ENCODE measurements at places on chromosomes 16 and 17. TPM values are rescaled to one million over a fixed set of nuclear protein-coding genes. Genes with fewer than 3 reads are reported as not detected.

GRCh38 chr16:54568906-54569807 lies 282.6 kb upstream of the IRX3 start:
- no peaks in the 10 kb centered on the region for H3K4me1 ChIP-seq
- no peak overlapping the region for H3K4me3 ChIP-seq
- H3K27me3 ChIP-seq = no peaks in the 10 kb centered on the region
- H3K27ac ChIP-seq = no peak overlapping the region
- no peaks in the 10 kb centered on the region for H3K36me3 ChIP-seq

- peak; percentile 88 for DNase-seq
- H3K27me3 ChIP-seq = no peaks in the 10 kb centered on the region
- H3K4me3 ChIP-seq = no peak overlapping the region
- peak overlapping the region; percentile 19 for H3K27ac ChIP-seq
- no peaks in the 10 kb centered on the region for H3K36me3 ChIP-seq
Observed at GRCh38 chr16:58494981-58495520, 4.9 kb upstream of the NDRG4 start.

DNA sequence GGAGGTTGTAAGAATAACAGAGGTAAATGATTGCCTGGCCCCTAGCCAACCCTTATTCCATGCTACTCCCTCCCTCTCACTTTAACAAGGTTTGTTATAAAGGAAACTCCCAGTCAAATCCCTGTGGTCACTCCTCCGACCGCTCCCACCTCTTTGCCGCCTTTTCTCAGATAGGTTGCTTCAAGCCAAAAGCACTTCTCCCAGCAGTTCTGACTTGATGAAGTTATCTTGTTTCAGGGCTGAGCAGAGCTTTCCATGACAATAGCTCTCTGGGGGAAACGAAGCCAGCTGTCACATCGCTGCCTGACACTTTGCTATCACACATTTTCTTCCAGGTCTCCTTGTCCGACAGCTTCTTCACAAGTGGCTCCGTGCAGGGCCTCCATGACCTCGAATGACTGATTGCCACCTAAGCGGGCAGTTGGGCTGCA lies 278.6 kb downstream of the HAPSTR1 start:
- no peaks in the 10 kb centered on the region for H3K27me3 ChIP-seq
- H3K36me3 ChIP-seq = no peaks in the 10 kb centered on the region
- no peak for DNase-seq
- no peak overlapping the region for H3K27ac ChIP-seq
- no peak overlapping the region for H3K4me3 ChIP-seq

DNA sequence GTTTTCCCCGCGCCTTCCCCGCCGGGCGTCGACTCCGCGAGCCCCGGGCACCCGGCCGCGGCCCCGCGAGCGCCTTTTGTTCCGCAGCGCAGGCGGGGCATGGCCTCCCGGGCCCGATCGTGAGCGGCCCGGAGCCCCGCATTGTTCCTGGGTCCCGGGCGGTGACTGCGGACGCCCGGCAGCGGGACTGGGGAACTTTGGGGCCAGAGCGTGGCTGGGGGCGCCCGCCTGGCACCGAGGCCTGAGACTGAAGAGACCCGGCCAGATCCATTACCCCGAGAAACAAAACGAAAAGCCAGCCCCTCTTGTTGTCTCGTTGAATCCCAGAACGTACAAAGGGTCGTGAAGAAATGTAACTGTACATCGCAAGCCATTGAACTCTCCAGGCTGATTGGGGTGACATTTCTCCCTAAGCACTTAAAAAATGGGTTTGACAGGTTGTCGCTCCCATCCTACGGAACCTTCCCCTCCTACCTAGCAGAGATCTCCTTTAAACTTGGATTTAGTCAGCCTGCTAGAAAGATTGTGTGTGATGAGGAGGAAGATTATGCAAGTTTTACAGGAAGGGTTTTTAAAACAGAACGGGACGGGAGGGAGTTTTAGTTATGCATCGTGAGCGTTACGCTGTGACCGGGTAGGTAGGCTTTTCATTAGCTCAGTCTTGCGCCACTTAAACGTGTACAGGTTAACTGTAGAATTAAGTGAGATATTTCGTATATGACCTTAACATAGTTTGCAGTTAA lies 825 bp downstream of the METTL9 start:
- no peaks in the 10 kb centered on the region for H3K36me3 ChIP-seq
- no peaks in the 10 kb centered on the region for H3K27me3 ChIP-seq
- DNase-seq = peak; percentile 59
- H3K27ac ChIP-seq = peak overlapping the region; percentile 61
- peak overlapping the region; percentile 60 for H3K4me3 ChIP-seq

DNA sequence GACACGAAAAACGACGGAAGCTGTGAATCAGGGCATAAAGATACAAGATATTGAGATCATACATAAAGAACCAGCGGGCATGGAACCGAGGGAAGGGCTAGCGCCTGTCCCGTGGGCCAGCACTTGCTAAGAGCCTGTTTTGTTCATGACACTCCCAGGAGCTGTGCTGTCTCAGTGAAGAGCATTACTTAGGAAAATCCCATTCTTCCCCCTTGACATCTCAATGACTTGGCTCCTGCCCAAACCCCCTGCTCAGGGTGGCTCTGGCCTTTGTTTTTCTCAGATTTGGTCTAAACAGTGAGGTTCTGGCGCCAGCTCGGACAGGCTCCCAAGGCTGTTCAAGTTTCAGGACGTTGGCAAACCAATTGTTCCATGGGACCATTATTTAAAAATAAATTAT lies 79.1 kb upstream of the SEC14L1 start:
- DNase-seq = no peak
- H3K36me3 ChIP-seq = no peaks in the 10 kb centered on the region
- H3K4me3 ChIP-seq = no peak overlapping the region
- H3K4me1 ChIP-seq = no peaks in the 10 kb centered on the region
- H3K27ac ChIP-seq = no peak overlapping the region

- H3K4me1 ChIP-seq = no peaks in the 10 kb centered on the region
- no peak overlapping the region for H3K27ac ChIP-seq
- H3K27me3 ChIP-seq = no peaks in the 10 kb centered on the region
- H3K36me3 ChIP-seq = no peaks in the 10 kb centered on the region
- no peak for DNase-seq
Observed at GRCh38 chr16:57072616-57073275, 19.6 kb upstream of the CPNE2 start.

- no peak for DNase-seq
- peak overlapping the region; percentile 65 for H3K27ac ChIP-seq
- H3K36me3 ChIP-seq = no peaks in the 10 kb centered on the region
- H3K27me3 ChIP-seq = no peaks in the 10 kb centered on the region
Observed at GRCh38 chr17:27354051-27354490, 60.2 kb downstream of the WSB1 start.

GRCh38 chr16:49356728-49357488 lies 16.7 kb upstream of the C16orf78 start:
- no peaks in the 10 kb centered on the region for H3K36me3 ChIP-seq
- no peaks in the 10 kb centered on the region for H3K27me3 ChIP-seq
- no peak overlapping the region for H3K4me3 ChIP-seq
- H3K27ac ChIP-seq = no peak overlapping the region
- no peak for DNase-seq
- H3K4me1 ChIP-seq = no peaks in the 10 kb centered on the region

Gene KRTAP4-9
- total RNA-seq = not detected

Gene CDH8
- not detected for total RNA-seq

Gene MYH3
- 0.78 TPM for total RNA-seq
